ENCODE measurements at places on chromosomes 1 and 21. TPM values are rescaled to one million over a fixed set of nuclear protein-coding genes. Genes with fewer than 3 reads are reported as not detected.

The FMO5 gene
- total RNA-seq, result 2.4 TPM

The ATP13A2 gene
- 62.6 TPM for total RNA-seq

The XCL2 gene
- total RNA-seq, result not detected

The P3R3URF gene
- total RNA-seq, result not detected

The CAMK1G gene
- total RNA-seq, result 0.35 TPM

The LDLRAD2 gene
- total RNA-seq, result 3.2 TPM

The ARHGEF19 gene
- 5.3 TPM for total RNA-seq

The DFFB gene
- 8.2 TPM for total RNA-seq

The THEM5 gene
- total RNA-seq, result not detected

The AXDND1 gene
- total RNA-seq, result 1.8 TPM
